ENCODE measurements at places on chromosomes 12 and 14. TPM values are rescaled to one million over a fixed set of nuclear protein-coding genes. Genes with fewer than 3 reads are reported as not detected.

DNA sequence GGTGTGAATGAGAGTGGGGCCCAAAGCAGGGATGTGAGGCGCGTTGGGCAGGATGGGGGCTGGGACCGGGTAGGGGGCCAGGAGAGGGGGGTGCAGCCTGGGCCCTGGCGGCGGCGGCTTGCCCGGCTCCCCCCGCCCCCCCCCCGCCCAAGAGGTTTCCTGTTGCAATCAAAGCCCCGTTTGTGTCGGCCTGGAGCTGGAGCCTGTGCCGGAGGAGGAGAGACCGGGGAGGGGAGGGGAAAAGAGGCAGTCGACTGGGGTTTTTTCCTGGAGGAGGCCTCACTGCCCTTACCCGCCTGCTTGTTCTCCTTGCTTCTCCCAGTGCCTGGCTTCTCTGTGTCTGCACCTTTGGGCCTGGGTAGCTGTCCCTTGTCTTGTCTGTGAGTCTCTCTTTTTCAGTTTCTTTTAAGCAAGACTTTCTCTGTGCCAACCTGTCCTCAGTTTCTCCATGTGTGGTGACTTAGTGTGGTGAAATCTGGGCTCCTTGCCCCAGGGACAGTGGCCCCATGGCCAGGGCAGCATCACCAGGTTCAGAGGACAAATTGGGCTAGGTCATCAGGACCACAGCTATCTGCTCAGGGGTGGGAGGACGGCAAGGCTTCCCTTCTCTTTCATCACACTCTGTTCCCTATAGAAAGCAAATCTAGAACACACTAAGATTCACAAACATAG lies 8.5 kb downstream of the RARG start:
- peak; percentile 57 for DNase-seq

- DNase-seq, result no peak
Measured at GRCh38 chr12:22969521-22969920, 344.6 kb downstream of the ETNK1 start.

GRCh38 chr12:27383429-27384260 lies 51.0 kb downstream of the BMAL2 start:
- no peak for DNase-seq

DNA sequence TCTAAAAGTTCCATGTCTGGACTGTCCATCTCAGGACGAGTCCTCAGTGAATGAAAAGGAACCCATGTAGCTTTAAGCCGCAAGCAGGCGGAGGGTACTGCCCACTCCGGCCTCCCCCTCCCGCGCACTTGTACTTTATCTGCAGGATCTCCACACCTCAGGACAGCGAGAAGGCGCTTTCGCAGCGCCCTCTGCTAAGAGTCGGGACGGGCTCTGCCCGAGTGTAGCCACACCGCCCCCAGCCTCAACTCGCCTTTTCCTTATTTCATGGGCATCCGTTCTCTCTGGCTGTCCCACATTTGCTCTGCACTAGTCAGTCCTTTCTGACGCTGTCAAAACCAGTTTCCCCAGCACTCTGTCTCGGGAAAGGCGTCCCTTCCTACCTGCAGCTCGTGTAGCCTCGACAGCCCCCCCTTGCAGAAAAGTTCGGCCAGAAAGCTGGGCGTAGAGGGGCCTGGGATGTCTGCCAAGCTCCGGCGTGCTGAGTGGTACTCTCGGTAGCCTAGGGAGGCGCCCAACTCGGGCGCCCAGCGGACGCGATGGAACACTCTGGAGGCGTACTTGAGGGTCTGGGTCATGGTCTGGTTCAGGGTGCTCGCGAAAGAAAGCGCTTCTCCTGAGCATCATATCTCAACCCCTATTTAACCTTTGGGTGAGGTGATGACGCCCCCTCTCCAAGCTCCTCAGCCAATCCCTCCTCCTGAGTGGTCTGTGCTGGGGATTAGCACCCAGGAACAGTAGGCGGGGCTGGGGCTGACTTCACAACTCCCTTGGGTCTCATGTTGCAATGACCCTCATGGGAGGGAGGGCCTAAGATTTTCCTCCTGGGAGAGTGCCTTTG lies at the start of gene CYP27B1:
TSS of gene CYP27B1 (minus strand) at position 615 of the 841 bp plus-strand sequence. CDS start at position 578, 37 bp downstream.
- no peak for DNase-seq

DNA sequence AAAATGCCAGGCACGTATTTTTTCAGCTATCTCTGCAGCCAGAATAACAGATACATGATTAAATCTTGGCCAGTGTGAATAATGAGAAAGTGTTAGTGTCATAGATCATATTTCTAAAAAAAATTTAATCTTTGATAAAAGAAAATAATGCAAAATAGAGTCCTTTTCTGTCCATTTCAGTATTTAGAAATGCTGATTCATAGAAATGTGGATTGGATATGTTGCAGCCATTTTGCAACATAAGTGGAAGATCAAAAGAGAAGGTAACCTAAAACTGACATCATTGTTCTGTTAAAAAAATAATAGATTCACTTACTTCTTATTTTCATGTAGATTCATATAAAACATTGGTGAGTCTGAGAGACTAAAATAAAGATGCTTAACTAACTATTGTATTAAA lies 1010.3 kb downstream of the LRFN5 start:
- DNase-seq, result no peak

DNA sequence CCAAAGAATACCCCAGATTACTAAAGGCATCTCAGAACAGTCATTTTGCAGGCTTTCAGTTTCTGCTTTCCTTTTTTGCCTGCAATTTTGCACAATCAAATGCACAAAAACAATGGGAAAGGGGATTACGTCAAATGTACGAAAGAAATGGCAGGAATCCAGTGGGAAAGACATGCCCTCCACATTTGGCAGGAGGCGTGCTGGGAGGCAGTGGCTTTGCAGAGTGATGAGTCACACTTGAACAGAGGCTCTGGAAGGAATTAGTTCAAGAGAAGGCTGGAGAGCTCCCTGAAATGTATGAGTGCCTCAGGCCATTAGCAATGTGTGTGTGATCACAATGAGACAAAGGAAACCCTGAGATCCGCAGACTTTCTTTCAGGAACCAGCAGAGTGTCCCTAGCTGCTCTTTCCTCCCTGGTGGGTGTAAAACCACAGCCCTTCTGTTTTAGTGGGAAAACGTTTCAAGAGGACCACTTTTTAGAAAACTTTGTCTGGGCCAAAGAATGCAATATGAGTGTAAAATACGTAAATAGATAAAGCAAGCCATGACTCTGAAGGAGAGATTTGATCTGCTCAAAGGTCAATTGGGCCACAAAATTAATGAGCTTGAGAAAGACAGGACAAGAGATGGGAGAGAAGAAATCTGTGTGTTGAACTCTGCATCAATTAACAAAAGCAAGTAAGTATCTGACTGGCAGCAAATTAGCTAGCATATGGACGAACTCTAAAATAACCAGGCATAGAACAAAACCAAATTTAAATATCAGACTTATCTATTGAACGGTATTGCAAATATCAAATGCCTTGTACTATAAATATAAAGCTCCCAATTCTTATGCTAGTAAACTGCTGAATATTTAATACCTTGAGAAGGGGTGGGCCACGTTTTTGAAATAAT lies 155.4 kb upstream of the PDE3A start:
- DNase-seq, result peak; percentile 75

GRCh38 chr12:82019533-82019932 lies 260.4 kb upstream of the PPFIA2 start:
- no peak for DNase-seq

GRCh38 chr14:72975770-72976169 lies 49.5 kb downstream of the DCAF4 start:
- no peak for DNase-seq

GRCh38 chr12:62586850-62587249 lies 120.2 kb downstream of the MON2 start:
- no peak for DNase-seq

CLEC14A gene
- 12.3 TPM for polyA plus RNA-seq

C14orf180 gene
- polyA plus RNA-seq, result 0.20 TPM

NOS1 gene
- polyA plus RNA-seq, result 3.0 TPM

TEAD4 gene
- polyA plus RNA-seq, result 2.8 TPM

KRT80 gene
- not detected for polyA plus RNA-seq

MYF6 gene
- 2.2 TPM for polyA plus RNA-seq

UNC79 gene
- polyA plus RNA-seq, result 15.0 TPM

RHEBL1 gene
- 4.1 TPM for polyA plus RNA-seq

Data from spinal cord (tissue), 10 donors.